BE2C (cell line): ENCODE measurements at places on chromosomes 4 and X.

DNA sequence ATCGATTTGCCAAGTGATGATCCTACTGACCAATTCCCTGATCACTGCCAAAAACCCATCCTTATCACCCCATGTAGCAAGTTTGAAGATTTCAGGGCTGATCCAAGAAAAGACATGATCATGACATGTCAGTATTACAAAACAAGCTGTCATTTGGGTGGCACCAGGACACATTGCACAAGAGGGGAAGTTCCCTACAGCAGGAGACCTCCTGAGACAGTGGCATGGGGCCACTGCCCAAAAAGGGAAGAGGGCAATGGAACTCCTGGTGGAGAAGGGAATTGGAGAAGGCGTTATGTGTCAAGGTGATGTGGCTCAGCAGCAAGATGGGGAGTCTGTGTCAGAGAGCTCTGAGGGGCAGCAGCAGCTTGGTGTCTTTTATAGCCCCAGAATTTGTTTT, 43.4 kb downstream of the ZNF182 start:
- no peak for DNase-seq

DNA sequence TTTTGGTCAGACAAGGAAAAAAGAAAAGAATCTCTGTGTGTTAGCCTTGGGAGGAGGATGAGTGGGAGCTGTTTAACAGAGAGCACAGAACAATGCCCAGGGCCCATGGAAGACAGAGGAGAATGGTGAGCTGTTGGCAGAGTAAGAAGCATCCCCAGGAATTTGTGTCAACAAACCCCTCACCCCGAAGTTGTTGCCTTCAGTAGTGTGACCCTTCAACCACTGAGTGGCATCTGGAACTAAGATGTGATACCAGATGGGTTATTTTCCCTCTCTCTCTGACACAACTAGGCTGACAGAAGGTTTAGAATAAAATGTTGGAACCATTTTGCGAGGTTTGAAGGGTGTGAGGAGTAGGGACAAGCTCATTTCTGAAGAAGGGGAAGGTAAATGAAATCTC, 25.1 kb downstream of the IGSF1 start:
- DNase-seq: no peak

DNA sequence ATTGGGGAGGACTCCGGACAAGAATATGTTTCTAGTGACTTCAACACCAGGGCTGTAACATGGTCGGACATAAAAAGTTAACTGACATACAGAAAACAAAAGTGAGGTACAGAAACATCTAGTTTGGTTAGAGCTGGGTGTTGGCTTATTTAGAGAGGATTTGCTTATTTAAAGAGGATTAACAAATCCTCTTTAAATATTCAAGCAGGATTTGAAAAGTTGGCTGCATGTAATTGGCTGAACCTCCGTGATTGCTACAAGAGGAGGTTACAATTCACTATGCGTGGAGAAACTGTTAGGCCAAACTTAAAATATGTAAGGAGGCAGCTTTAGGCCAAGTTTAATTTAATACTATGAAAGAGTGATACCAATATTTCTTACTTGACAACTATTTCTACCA, 2707.4 kb downstream of the ARAP2 start:
- DNase-seq: no peak

GRCh38 chr4:152500800-152501434, 35.0 kb downstream of the FBXW7 start:
- DNase-seq: peak; percentile 72

DNA sequence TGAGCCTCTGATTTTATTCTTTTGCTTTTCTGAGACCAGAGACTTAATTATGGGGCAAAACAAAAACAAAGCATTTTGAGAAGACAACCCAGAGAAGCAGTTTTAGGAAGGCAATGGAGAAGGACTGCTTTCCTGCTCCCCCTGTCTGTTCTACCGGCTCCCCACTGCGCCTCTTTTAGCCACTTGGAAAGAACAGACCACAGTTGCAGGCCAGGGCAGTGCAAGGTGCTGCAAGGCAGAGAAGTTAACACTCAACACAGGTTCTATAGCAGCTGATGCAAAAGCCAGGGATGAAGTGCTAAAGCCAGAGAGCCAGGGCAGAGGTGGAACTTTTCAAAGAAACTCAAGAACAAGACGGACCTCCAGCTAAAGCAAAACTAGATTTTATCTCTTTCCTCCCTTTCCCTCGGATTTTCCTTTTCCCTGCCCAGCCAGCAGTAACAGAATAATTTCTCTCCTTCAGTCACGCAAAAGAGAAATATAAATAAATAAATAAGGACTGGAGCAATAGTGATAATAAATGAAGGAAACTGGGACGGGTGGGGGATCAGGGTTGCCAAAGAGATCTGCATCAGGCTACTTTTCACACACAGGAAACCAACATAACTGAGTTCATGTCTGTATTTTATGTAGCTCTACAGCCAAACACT, 10.4 kb downstream of the SH3RF1 start:
- no peak for DNase-seq

DNA sequence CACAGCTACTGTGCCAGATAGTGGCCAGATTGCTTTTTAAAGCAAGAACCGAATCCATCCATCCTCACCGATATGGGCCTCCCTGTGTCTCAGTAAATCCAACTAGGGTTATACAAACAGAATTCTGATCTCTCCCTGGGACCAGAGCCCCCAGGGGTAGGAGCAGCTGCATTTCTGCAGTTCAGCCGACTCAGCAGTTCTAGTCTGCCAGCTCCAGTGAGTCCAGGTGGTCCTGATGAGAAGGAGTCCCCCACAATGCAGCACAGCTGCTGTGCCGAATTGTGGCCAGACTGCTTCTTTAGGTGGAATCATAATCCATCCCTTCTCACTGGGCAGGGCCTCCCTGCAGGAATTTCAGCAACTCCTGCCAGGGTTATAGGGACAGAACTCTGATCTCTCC, 532.9 kb downstream of the ACTRT1 start:
- DNase-seq: no peak

GRCh38 chr4:92646826-92647225, 343.1 kb downstream of the GRID2 start:
- DNase-seq: no peak

DNA sequence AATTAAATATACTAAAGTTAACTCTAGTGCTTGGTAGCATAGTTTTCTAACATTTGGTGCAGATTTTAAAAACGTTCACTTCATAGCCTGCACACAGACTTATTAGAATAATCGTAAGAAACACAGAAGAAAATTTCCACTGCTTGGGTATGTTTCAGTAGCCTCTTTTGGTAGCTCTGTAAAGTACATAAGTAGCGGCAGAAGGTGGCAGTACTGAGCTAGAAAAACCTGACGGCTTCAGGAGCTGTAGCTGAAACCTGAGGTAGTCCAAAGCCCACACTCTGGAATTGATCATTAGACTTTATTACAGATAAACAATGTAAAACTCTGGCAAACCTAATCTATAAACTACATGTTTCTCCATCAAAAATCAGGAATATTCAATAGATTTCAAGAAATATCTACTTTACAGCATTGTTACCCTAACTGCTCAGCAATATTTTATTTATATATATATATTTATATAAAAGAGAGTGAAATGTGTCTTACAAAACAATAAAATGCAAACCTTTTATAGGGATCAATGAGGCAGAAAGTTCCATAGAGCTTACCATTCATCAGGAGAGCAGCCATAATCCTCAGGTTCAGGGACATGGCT, 88.2 kb downstream of the ATP8A1 start:
- peak; percentile 81 for DNase-seq

DNA sequence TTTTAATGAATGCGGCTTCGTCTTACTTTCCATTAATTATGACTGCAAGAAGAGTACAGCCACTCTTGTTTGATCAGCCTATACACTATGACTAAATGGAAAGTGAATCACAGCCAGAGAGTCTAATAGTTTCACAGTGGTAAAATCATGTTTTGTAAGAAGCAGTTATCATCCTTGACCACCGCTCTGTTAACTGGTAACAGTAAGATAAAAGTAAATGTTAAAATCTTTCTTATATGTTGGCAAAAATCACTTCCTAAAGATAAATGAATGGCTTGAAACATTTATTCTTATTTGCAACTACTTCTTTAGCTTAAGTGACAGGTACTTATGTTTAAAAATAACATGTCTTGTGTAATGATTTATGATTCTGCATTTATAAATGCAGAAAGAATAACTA, 13.2 kb downstream of the GALNT7 start:
- no peak for DNase-seq

- DNase-seq: peak; percentile 42
Measured at GRCh38 chr4:181971973-181972372, 271.2 kb upstream of the TENM3 start.

DNA sequence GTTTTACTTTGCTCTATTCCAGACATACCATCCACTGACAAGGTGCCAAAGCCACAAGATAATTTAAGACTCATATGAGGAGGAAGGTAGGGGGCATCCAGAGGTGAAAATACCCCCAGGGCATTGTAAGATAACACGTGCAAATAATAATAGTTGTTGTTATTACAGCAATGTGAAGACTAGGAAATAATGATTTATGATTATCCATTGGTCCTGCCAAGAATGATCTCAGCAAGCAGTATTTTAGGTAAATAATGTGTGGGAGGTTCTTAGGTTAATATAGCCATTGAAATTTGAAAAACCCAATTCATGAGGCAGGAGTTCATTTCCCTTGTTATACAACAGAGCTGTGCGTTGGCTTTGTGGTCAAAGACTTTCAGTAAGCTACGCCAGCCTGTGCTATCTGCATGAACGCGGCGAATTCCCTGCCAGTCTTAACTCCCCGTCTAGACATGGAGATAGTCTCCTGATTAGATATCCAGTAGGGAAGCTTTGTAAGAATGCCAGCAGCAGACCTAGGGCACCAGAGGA, 47.2 kb upstream of the MXRA5 start:
- DNase-seq: no peak

DNA sequence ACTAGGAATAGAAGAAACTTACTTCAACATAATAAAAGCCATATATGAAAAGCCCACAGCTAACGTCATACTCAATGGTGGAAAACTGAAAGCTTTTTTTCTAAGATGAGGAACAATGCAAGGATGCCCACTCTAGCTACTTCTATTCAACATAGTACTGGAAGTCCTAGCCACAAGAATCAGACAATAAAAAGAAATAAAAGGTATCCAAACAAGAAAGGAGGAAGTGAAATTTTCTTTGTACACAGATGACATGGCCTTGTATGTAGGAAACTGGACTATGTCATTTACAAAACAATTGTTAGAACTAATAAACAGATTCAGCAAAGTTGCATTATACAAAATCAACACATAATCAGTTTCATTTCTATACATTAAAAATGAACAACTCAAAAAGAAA, 25.5 kb upstream of the NXT2 start:
- no peak for DNase-seq

DNA sequence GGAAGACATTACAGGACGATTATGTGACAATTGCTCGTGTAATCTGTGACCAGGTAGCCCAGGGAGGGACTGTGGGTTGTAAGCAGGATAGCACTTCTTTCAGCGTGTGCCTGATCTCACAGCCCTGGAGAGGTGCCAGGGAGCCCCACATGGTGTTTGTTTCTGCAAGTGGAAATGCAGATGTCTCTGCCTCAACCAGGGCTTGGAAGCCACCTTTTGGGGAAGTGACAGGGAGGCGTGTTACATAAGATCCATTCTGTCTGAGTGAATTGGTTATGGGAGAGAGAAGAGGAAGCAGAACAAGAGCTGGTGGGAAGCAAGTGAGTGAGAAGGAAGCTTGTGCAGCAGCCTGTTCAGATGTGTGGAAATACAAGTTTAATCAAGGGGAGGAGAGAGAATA, 104.5 kb upstream of the GATB start:
- DNase-seq: peak; percentile 24

- DNase-seq: no peak
Measured at GRCh38 chrX:108699368-108699767, 37.0 kb downstream of the IRS4 start.

- peak; percentile 84 for DNase-seq
Measured at GRCh38 chrX:119887721-119888425, 7.8 kb upstream of the AKAP14 start.

GRCh38 chrX:45508454-45508853, 307.8 kb upstream of the DIPK2B start:
- DNase-seq: no peak

- DNase-seq: no peak
Measured at GRCh38 chr4:88514557-88515511, 8.7 kb downstream of the PYURF start.
